NCI-H2227 treated with DMSO at 0.1 percent for 48 hours (cell line): ENCODE measurements at places on chromosomes 2 and 18.

DNA sequence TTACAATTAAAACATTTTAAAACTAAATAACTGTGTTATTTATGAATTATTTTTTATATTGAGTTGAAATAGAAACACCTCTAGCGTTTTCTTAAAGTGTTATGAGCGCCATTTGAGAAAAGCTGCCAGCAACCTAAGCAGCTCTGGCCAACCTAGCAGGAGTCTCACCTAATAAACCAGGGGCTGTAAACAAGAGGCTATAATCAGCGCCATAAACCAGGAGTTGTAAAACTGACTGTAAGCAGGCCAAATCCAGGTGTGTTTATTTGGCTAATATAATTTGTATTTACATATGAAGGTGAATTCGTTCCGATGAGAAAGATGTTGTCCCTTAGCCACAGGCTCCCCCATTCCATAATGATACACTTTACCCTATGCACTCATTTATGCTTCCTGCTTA lies 34.7 kb downstream of the LRRTM1 start:
- DNase-seq: no peak

- no peak for DNase-seq
These were observed 88.0 kb downstream of the SOCS6 start for GRCh38 chr18:70376914-70377258.

- DNase-seq: no peak
These were observed 11.5 kb downstream of the MSGN1 start for GRCh38 chr2:17827785-17828184.

- DNase-seq: no peak
These were observed 14.9 kb upstream of the ITM2C start for GRCh38 chr2:230849633-230850357.

DNA sequence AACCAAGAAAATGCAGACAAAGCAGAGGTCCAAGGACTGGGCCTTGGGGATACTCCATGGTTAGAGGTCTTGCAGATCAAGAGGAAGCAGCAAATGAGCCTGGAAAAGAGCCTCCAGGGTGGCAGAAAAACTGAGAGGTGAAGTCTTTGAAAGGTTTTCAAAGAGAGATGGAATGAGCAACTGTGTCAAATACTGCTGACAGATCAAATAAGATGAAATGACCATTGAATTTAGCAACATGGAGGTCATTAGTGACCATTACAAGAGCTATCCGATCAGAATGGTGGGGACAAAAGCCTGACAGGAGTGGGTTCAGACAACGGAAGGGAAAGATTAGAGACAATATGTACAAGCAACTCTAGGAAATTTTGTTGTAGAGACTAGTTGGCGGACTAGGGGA lies 1.5 kb downstream of the CLHC1 start:
- DNase-seq: no peak

DNA sequence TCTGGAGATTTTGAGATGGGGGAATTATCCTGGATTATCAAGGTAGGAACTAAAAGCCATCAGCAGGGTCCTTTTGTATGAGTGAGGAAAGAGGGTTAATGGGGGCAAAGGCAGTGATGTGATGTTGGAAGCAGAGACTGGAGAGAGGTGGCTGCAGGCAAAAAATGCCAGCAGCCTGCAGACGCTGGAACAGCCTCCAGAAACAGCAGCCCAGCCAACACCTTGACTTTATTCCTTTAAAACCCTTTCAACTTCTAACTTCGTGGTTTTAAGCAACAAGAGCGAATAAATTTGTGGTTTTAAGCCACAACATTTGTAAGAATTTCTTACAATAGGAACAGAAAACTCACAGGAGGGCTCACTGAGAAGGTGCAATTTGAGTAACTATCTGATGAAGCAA lies 523.1 kb upstream of the HS6ST1 start:
- no peak for DNase-seq

DNA sequence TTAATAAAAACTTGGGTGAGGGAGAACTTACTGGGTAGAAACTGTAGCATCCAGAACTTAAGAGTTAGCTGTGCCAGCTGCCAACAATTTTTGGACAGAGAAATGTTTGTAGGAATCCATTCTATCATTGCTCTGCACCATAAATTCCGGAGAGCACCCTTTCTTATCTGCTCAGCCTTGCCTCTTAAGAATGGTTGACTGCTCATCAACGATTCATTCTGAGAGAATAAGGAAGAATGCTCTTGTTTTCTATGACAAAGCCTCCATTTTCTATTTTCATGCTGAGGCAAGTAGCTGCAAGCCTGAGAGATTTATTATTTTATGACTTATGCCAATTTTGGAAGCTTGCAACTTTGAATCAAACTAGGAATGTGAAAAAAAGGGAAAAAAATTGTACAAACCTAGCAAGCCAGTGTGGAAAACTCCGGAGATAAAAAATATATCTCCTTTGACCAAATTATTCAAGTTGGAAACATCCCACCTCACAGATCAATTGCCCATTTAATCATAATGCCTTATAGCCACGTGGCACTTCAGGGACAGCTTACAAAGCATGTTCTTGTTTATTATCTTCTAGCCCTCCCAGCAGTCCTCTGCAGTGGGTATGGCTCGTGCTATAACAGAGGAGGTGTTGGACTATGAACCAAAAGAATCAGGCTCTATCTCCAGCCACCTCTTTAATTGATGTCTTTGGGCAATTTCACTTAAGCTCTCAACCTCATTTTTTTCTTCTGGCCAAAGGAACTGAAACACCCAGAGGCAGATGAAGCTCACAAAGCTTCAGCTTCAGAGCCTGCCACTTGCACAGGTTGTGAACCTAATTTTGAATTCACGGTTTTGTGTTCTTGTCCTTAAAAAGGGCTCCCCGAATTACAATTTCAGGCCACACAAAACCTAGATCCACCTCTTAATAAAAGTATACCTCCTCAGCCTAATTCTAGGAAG lies 40.9 kb upstream of the ATL2 start:
- DNase-seq: no peak

DNA sequence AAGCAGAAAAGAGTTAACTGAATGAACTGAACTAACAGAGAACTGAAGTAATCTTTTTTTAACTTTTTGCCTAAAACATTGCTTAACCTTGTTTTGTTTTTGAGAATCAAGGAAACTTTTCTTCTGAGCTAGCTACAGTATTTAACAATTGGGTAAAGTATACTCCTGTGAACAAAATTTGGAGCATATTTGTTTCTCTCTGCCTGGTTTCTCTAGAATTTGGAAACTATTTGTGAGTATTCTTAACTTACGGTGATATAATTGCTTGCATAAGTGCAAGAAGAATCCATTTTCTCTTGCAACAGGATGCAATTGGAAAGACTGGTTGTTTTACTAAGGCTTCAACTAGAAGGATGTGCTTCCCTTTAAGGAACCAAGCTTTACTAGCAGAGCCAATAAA lies 65.9 kb upstream of the FAM98A start:
- no peak for DNase-seq

DNA sequence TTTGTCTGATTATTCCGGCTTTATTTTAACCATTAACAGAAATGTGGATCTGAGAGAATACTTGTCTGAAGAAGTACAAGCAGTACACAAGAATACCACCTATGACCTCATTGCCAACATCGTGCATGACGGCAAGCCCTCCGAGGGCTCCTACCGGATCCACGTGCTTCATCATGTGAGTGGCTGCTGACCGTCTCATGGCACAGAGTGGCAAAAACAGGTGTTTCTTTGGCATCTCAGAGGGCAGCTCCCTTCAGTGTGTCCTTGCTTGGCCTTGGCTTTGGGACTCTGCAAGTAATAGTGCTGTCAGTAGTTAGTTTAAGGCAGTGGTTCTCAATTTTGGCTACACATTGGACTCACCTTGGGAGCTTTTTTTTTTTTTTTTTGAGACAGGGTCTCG lies 23.1 kb downstream of the SFTPB start:
- no peak for DNase-seq

DNA sequence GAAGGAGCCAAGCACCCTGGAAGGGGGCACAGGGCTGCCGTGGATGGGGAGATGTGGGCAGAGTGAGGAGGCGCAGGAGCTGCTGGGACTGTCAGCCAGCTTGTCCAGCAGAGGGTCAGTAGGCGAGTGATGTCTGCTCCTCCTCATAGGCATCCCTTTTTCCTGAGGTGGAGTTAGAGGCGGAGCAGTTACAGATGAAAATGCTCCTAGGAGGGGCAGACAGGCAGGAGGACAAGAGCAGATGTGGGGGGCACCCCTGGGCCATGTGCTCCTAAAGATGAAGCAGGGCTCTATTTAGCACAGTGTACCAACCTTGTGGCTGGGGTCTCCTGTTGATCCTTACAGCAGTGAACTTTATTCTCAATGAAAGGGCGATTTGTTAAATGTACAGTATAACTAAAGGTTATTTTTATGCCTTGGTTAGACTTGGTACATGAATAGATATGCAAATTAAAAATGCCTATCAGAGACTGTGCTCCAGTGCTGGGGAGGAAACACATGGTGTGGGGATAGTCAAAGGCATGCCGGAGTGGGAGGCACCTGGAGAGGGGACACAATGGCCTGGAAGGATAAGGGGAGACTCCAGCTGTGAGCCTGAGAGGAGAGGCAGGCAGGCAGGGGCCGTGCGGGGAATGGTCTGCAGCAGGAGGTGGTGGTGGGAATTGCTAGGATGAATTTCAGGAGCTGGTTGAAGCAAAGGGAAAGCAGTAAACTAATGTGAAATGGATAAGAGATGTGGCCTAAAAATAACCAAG lies 175.3 kb downstream of the CLIP4 start:
- DNase-seq: no peak

DNA sequence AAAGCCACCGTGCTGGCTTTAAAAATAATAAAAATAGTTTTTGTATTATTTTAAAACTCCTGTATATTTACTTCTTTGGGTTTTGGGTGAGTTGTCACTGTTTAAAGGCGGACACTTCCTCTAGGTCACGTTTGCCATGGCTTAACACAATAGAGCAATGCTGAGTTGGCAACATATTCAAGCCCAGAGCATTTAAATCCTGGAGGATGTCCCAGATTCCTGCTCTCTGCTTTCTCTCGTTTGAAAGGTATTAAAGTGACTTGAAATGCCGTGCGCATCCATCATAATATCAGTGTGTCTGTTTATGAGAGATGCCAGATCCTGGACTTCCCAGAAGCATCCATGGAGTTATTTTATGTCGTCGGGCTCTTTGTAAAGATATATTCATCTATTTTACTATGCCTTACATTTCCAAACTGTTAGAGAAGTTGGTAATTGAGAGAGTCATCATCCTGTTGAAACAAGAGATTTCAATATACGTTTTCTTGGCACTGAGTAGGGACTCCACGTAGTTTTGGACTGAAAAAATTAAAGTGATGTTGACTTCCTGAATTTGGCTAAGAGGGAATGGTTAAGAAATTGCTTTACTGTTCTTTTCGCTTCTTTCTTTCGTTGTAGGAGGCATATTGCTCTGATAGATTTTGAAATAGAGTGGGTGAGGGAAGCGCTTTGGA lies 150.6 kb downstream of the ZNF236 start:
- no peak for DNase-seq

DNA sequence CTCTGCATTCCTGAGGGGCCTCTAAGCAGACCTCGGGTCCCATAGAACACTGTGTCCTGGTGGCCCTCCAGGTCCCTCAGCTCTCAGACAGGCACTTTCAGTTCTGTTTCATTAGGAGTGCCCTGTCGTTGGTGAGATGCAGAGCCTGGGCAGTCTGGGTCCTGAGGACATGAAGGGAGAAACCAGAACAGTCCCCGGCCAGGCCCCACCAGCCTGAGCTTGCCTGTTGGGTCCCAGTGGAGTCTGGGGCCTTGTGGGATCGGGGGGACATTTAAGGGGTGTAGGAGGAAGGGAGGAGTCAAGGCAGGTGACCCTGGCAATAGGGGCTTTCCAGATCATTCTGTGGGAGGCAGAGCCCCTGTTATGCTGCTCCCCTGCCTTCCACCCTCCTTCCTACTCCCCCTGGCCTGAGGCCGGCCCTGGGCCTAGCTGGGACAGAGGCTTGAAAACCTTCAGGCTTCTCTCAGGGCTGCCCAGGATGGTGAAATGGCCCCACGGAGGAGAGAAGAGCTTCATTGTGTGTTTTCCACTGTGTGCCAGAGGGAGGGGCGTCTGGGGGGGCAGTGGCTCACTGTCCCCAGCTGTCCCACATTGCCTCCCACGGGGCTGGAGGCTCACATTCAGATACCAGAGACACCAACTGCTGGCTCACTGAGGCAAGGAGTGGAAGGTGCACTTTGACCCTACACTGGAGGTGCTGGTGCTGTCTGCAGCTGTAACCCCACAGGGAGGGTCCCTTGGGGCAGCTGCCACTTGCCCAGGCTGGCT lies 26.6 kb upstream of the CATIP start:
- no peak for DNase-seq

DNA sequence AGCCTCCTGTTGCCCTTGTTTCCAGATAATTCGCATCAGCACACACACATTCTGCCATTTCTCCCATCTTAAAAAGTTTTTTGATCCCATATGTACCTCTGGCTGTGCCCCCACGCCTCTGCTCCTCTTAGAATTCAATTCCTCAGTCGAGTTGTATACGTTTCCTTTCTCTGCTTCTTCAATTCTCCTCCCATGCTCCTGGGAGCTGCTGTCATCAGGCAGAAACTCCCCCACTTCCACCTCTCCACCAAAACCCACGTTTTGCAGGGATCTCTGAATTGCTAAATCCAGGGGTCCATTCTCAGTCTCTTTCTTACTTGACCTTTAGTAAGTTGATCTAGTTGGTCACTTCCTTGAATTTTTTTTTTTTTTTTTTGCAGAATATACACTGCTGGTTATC lies 98.8 kb downstream of the VWA3B start:
- no peak for DNase-seq

DNA sequence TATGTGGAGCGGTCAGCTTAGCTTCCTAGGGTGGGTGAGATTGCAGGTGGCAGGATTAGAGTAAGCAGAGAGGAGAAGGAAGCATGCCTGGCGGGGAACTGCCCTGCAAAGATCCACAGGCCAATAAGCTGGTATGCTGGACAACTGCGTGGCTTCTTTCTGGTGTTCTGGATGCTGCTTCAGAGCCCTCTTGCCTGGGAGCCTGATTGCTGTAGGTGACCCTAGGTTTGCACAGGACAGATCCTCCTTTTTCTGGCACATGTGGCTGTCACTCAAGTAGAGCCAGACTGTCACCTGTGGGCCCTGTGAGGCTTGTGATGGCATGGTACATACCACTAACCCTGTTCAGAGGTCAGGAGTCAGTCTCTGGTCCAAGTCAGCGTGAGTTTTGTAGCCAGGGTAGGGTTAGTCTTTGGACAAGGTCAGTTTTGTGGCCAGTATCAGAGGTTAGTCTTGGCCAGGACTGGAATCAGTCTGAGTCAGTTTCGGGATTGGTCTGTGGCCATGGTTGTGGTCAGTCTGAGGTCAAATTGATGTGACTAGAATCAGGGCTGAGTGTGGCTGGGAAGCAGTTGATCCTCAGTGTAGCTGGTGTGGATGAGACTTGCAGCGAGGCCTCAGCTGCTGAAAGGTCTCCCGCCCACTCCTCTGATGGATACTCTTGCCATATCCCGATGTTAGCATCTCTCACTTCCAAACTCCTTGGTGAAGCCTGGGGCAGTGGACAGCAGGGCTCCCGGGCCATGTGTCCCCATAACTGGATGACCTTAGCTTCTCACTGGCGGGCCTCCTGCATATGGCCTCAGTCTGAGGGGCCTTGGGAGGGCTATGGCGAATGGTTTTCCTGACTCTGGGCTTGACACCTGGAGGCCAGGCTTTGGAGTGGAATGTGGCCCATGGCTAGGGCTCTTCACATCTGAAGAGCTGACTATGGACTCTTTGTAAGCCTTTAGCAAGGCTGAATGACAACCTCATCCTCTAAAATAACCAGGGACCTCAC lies 260.5 kb downstream of the DYSF start:
- DNase-seq: no peak

GRCh38 chr2:120222186-120223033 lies 790 bp downstream of the TMEM185B start:
- no peak for DNase-seq

GRCh38 chr2:212752730-212753351 lies 214.2 kb upstream of the ERBB4 start:
- DNase-seq: no peak
